ENCODE measurements at places on chromosomes 6 and 20. TPM values are rescaled to one million over a fixed set of nuclear protein-coding genes. Genes with fewer than 3 reads are reported as not detected.

Gene LINC00237
- 0.22 TPM for polyA plus RNA-seq

Gene BPIFB4
- not detected for polyA plus RNA-seq

DNA sequence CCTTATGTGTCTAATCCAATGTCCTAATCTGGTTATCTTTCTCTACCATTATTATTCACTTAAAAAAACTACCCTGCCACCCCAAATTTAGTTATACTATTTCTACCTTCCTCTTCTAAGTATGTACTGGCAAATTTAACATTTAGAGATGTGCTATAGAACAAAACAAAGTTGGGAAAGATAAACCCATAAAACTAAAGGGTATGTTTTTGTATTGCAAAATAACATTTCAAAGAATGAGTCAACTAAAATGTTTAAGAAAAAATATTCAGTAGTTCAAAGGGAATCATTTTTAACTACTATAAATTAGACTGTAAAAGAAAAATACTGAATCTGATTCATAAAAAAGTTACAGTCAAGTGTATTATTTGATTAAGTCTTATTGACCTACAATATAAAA is 103.0 kb downstream of the LMBRD1 start:
- no peak overlapping the region for H3K27ac ChIP-seq
- no peaks in the 10 kb centered on the region for H3K36me3 ChIP-seq

DNA sequence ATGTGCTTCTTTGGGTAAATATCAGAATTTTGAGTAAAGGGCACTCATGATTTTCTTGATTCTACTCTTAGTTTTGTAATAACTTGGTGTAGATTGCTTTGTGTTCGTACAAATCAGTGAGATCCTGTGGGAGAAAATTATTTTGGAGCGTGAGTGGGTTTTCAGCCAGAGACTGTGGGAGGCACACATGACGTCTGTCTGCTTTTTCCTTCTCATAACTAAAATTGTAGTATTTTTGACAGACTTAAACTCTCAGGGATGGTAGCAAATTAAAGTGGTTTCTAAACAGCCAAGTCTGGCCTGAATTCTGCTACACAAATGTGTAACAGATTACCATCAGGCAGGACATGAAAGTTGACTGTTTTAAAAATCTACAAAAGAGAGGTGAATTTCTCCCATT is 222.6 kb downstream of the OTOR start:
- H3K4me3 ChIP-seq, result no peak overlapping the region
- no peaks in the 10 kb centered on the region for H3K4me1 ChIP-seq
- no peaks in the 10 kb centered on the region for H3K27me3 ChIP-seq
- DNase-seq, result no peak
- H3K36me3 ChIP-seq, result no peaks in the 10 kb centered on the region
- no peak overlapping the region for H3K27ac ChIP-seq

DNA sequence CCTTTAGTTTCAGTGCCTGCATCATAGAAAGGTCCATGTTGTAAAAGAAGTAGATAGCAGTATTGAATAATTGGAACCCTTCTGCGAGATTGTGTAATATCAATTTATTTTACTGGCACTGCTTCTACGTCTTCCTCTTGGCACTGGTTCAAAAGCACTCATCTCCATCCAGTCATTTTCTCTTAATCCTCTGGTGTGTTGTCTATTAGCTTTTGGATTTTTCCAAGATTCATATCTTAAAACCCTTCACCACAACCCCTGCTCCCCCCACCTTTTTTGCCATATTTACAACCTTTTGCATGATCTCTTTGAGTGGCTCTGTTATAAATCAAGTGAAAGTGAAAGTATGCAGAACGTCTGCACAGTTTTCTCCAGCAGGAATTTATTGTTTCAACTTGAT is 76.6 kb upstream of the HSF2 start:
- DNase-seq, result no peak
- no peak overlapping the region for H3K27ac ChIP-seq
- no peaks in the 10 kb centered on the region for H3K27me3 ChIP-seq
- H3K36me3 ChIP-seq, result no peaks in the 10 kb centered on the region
- H3K4me3 ChIP-seq, result no peak overlapping the region

- H3K4me3 ChIP-seq, result no peak overlapping the region
- H3K4me1 ChIP-seq, result no peaks in the 10 kb centered on the region
- H3K36me3 ChIP-seq, result no peaks in the 10 kb centered on the region
- H3K27ac ChIP-seq, result no peak overlapping the region
- no peaks in the 10 kb centered on the region for H3K27me3 ChIP-seq
- no peak for DNase-seq
These were observed 838.0 kb upstream of the DEFB115 start for GRCh38 chr20:30419466-30419865.

GRCh38 chr6:87982134-87982533 is 65.5 kb upstream of the SPACA1 start:
- H3K4me3 ChIP-seq, result no peak overlapping the region
- H3K36me3 ChIP-seq, result no peaks in the 10 kb centered on the region
- H3K27me3 ChIP-seq, result no peaks in the 10 kb centered on the region
- no peak for DNase-seq
- H3K27ac ChIP-seq, result no peak overlapping the region
- H3K4me1 ChIP-seq, result no peaks in the 10 kb centered on the region

DNA sequence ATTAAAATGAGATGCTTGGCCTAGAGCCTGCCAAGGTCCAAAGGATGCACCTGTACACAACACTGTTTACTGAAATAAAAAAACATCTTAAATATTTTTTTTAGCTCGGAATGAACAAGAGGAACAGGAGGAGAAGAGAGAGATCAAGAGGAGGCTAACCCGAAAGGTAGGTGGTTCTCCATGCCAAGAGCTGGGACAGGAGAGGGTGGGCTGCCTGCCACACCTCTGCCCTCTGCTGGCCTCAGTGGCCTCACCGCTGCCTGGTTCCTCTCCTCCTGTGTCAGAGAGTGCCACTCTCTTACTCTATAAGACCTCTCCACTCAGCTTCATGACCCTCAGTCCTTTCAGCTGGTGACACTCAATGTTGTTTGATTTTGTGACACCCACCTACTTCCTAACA is 50.2 kb downstream of the TBC1D7 start:
- no peak overlapping the region for H3K4me3 ChIP-seq
- H3K27me3 ChIP-seq, result no peaks in the 10 kb centered on the region
- peak; percentile 25 for DNase-seq

Gene RFX6
- polyA plus RNA-seq, result not detected

- peaks cover 6% of the 10 kb centered on the region for H3K4me1 ChIP-seq
- H3K27ac ChIP-seq, result no peak overlapping the region
- H3K4me3 ChIP-seq, result no peak overlapping the region
- H3K27me3 ChIP-seq, result peaks cover 18% of the 10 kb centered on the region
- no peaks in the 10 kb centered on the region for H3K36me3 ChIP-seq
These were observed 3.0 kb upstream of the HTR1E start for GRCh38 chr6:86934365-86934764.

Gene BPIFB2
- polyA plus RNA-seq, result not detected

GRCh38 chr6:12112540-12113189 is 100.6 kb downstream of the HIVEP1 start:
- no peaks in the 10 kb centered on the region for H3K27me3 ChIP-seq
- no peaks in the 10 kb centered on the region for H3K4me1 ChIP-seq
- H3K36me3 ChIP-seq, result no peaks in the 10 kb centered on the region
- no peak overlapping the region for H3K4me3 ChIP-seq
- no peak overlapping the region for H3K27ac ChIP-seq

DNA sequence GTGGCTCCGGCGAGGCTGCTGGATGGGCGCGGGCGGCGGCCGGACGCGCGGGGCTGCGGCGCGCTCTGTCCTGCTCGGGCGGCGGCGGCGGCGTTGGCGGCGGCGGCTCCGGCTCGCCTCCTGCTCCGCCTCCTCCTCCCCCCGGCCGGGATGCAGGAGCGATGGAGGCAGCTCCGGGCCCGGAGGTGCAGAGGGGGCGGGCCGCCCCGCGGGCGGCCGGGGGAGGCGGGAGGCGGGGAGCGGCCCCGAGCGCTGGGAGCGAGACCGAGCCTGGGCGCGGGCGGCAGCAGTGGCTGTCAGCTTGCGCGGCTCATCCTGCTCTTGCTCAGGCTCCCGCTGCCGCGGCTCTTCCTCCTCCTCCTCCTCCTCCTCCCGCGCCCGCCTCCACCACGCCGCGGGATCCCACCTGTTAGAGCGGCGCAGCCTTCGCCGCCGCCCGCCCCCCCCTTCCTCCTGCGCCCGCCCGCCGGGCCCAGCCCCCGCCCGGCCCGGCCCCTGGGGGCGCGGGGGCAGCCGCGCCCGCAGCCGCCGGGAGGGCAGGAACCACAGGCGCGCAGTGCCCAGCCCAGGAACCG is at the start of gene NOL4L:
Gene NOL4L, minus strand, starts transcription at position 323 of the 575 bp plus-strand sequence. CDS start 443 bp downstream, outside the sequence.
- H3K4me3 ChIP-seq, result peak within 1 kb of the TSS; percentile 52
- H3K27me3 ChIP-seq, result peaks cover 39% of the 10 kb centered on the region
- H3K36me3 ChIP-seq, result no peaks in the 10 kb centered on the region
- peak; percentile 69 for DNase-seq
- H3K27ac ChIP-seq, result no peak within 1 kb of the TSS
- peaks cover 11% of the 10 kb centered on the region for H3K4me1 ChIP-seq

Gene POM121L2
- 0.05 TPM for polyA plus RNA-seq

- no peaks in the 10 kb centered on the region for H3K36me3 ChIP-seq
- no peak overlapping the region for H3K27ac ChIP-seq
- peaks cover 11% of the 10 kb centered on the region for H3K4me1 ChIP-seq
- H3K4me3 ChIP-seq, result no peak overlapping the region
- DNase-seq, result no peak
These were observed 181.2 kb upstream of the CCN2 start for GRCh38 chr6:132132422-132132821.

GRCh38 chr6:97147421-97147820 is 135.6 kb downstream of the MMS22L start:
- no peaks in the 10 kb centered on the region for H3K27me3 ChIP-seq
- peaks cover 7% of the 10 kb centered on the region for H3K36me3 ChIP-seq
- H3K27ac ChIP-seq, result no peak overlapping the region
- H3K4me3 ChIP-seq, result no peak overlapping the region

DNA sequence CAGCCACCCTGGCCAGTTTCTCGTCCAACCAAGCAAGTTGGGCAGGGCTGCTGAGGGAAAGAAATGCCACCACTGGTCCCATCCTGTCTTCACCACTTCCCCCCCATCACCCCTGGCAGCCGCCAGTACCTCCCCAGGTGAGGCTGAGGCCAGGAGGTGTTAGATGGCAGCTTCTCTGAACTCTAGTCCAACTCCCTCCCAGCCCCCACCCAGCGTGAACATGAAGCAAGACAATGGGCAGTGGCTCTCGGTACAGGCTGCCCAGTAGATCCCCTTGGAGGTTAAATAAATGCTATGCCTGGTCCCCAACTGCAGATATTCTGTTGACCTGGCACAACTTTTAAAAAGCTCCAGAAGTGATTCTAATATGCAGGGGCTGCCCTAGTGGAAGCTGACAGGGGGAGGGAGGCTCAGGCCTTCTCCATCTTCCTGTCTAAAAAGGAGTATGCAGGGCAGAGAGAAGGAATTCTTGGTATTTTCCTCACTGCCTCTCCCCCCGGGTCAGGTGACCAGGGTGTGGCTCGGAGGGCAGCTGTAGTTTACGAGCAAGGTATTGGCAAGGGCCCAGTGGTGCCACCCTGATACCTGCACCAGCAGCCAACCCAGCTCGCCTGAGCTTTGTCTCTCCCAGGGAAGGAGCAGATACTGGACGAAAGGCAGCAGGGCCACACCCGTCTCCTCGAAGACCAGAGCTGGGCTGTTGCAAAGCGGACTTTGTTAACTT is 25.7 kb downstream of the KCNK5 start:
- no peak overlapping the region for H3K4me3 ChIP-seq
- H3K36me3 ChIP-seq, result no peaks in the 10 kb centered on the region
- H3K27ac ChIP-seq, result 0 out of 2 replicates have a peak overlapping the region, but pooled peaks have one; percentile 77
- DNase-seq, result no peak
- H3K27me3 ChIP-seq, result no peaks in the 10 kb centered on the region

- no peaks in the 10 kb centered on the region for H3K27me3 ChIP-seq
- no peak overlapping the region for H3K27ac ChIP-seq
- no peaks in the 10 kb centered on the region for H3K36me3 ChIP-seq
- no peaks in the 10 kb centered on the region for H3K4me1 ChIP-seq
- no peak for DNase-seq
These were observed 31.9 kb upstream of the TAB2 start for GRCh38 chr6:149285626-149286025.

- no peaks in the 10 kb centered on the region for H3K4me1 ChIP-seq
- no peak overlapping the region for H3K4me3 ChIP-seq
- no peak for DNase-seq
These were observed 39.4 kb upstream of the MYLIP start for GRCh38 chr6:16089232-16090062.

Gene SYCP2
- 0.02 TPM for polyA plus RNA-seq

Gene MYCT1
- 0.42 TPM for polyA plus RNA-seq

- no peak for DNase-seq
- no peak overlapping the region for H3K27ac ChIP-seq
- H3K4me3 ChIP-seq, result no peak overlapping the region
- no peaks in the 10 kb centered on the region for H3K27me3 ChIP-seq
These were observed 19.4 kb upstream of the LRFN2 start for GRCh38 chr6:40606526-40606925.

- H3K27me3 ChIP-seq, result no peaks in the 10 kb centered on the region
- no peak overlapping the region for H3K4me3 ChIP-seq
- no peak for DNase-seq
These were observed 142.6 kb downstream of the CEBPB start for GRCh38 chr20:50333131-50333670.

- H3K4me1 ChIP-seq, result peaks cover 11% of the 10 kb centered on the region
- no peak overlapping the region for H3K27ac ChIP-seq
- H3K27me3 ChIP-seq, result no peaks in the 10 kb centered on the region
- H3K36me3 ChIP-seq, result no peaks in the 10 kb centered on the region
- DNase-seq, result no peak
- no peak overlapping the region for H3K4me3 ChIP-seq
These were observed 73.5 kb upstream of the RNF217 start for GRCh38 chr6:124888581-124889371.

DNA sequence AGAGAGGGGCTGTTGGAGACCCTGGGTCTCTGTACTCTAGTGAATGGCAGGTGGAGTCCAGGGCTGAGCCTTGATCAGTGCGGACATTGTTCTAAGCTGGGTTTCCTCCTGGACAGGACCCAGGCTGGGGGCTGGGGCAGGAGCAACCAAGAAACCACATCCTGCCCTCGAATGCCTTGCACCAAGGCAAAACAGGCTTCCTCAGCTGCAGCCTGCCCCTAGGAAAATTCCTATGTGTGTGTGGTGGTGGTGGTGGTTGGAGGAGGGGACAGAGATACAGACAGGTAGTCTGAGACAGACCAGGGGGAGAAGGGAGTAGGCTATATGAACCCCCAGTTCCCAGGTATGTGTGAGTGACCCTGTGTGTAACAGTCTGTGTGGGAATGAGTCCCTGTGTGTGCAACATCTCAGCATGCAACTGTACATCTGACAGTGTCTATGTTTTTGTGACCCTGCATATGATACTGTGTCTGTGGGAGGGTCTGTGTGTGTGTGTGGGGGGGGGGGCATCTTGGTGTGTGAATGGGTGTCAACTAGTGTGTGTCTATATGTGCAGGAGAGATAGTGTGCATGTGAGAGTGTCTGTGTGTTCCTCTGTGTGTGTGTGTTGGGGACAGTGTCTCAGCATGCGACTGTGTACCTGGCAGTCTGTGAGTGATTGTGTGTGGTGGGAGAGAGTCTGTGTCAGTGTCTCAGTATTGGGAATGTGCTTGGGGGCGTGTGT is 3.0 kb downstream of the GLP1R start:
- H3K4me1 ChIP-seq, result no peaks in the 10 kb centered on the region
- no peak for DNase-seq
- H3K27ac ChIP-seq, result no peak overlapping the region
- H3K36me3 ChIP-seq, result no peaks in the 10 kb centered on the region
- H3K4me3 ChIP-seq, result no peak overlapping the region
- H3K27me3 ChIP-seq, result peaks cover 36% of the 10 kb centered on the region

Measured in H1 (cell line).